ENCODE measurements at places on chromosomes 3 and 15.

DNA sequence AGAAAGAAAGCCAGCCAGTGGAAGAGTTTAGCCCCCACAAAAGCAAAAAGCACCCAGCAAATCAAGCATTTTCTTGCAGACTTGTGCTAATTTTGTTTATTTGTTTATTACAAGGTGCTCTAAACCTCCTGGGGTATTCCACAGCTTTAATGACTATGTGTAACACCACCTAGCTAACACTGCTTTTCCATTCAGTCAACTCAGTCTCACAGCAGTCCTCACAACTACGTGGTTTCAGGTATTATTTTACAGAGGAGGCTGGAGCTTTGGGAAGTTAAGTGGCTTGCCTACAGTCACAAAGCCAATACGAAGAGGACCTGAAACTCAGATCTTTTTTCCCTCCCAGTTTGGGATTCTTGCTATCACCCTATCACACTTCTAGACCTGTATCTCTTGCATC is 14.8 kb downstream of the SOX14 start:
- DNase-seq: no peak

DNA sequence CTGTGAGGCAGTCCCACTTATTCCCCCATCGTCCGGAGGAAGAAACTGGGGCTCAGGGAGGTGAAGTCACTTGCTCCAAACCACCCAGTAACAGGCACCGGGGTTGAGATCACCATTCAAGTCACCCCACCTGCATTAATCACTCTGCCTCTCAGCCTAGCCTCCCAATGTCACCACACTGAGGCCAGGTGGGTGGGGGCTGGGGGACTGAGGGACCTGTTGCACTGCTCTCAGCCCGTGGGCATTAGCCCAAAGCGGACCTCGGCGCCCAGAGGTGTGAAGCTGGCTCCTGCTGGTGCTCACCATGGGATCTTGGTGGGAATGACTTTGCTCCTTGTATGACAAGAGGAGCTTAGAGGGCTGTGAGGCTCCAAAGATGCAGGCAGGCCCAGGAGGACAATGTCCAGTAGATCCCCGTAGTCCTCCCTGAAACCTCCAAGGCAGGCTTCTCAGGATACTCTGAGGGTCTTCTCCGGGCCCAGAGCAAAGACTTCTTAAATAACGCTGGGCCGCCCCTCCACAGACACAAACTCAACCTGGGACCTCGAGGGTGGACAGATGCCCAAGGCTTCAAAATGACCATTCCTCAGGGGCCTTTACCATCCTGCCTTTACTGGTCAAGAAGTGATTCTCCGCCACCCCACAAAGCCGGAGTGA is 1.7 kb downstream of the NT5DC2 start:
- DNase-seq: no peak

DNA sequence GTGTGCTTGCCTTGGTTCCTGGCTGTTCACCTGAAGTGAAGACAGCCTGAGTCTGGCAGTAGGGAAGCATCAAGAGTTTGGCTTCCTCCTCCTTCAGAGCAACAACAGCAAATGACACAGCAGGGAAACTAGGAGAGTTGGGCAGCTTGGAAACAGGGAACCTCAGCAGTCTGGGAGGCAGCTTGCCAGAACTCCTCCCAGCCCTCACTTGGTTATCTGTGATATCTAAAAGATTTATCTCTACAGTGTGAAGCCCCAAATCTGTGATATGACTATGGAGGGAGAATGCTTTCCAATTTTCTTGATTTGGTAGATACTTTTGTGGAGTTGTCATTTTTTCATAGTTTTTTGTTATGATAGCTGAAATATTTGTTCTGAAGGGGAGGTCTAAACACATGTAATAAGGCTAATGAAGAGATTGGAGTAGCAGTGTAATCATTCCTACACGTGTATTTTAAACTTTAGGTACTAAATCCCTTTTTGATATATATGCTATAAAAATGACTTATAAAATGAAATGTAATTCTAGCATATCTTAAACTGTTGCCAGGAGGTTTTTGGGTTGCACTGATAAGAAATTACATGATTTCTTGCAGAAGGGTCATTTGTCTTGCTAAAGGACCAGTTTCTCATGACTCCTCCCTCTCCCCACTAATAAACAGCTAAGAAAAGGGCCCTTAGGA is 20.8 kb downstream of the UBE2E1 start:
- DNase-seq: no peak

GRCh38 chr15:75591655-75592364 is 12.7 kb upstream of the PTPN9 start:
- DNase-seq: no peak

DNA sequence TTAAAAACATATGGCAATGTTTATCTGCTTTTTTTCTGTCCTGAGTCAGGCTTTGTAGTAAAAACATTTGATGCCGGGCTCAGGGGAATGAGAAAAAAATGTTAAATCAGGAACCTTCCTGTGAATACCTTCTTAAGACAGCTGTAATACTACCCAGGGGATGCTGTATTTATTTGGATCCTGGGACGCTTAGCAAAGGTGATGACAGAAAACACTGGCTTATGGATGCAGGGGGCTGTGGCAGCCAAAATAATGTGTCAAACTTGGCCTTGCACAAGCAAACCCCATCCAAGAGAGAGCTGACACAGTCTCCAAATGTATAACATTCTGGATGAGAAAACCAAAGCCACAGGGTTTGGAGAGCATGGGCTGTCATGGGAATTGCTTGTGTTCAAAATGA is 438.2 kb upstream of the PROK2 start:
- DNase-seq: no peak

GRCh38 chr3:159964166-159964973 is 24.3 kb upstream of the IL12A start:
- DNase-seq: no peak

GRCh38 chr3:54777141-54777540 is 150.7 kb downstream of the LRTM1 start:
- no peak for DNase-seq

DNA sequence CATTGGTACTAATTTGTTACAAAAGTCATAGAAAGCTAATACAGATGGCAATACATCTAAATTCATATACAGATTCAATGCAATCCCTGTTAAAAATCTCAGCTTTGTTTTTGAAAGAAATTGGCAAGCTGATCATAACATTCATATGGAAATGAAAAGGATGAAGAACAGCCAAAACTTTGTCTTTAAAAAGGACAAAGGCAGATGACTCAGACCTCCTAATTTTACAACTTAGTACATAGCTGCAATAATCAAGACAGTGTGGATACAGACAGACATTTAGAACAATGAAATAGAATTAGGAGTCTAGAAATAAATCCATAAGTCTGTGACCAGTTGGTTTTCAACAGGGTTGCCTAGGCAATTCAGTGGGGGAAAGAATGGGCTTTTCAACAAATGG is 63.3 kb downstream of the AQP9 start:
- no peak for DNase-seq

DNA sequence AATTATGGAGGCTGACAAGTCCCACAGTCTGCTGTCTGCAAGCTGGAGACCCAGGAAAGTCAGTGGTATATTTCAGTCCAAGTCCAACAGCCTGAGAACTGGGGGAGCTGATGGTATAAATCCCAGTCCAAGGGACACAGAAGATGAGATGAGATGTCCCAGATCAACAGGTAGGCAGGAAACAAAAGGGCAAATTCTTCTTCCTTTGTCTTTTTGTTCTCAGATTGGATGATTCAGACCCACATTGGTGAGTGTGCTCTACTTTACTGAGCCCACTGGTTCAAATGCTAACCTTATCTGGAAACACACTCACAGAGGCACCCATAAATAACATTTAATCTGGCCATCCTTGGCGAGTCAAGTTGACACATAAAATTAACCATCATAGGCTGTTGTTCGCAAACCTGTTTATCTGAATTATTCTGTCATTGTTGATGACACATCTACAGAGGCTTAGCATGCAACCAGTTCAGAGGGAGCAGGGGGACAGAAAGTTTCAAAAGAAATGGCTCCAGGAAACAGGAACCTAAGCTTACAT is 62.7 kb upstream of the ITGA11 start:
- no peak for DNase-seq

- DNase-seq: no peak
These were observed 20.6 kb downstream of the EEFSEC start for GRCh38 chr3:128173849-128174248.

- no peak for DNase-seq
These were observed 161.8 kb upstream of the BFSP2 start for GRCh38 chr3:133238015-133238414.

GRCh38 chr3:732326-732928 is 360.4 kb upstream of the CNTN6 start:
- DNase-seq: no peak

GRCh38 chr3:143063018-143063417 is 56.6 kb upstream of the CHST2 start:
- DNase-seq: no peak

- DNase-seq: no peak
These were observed 75.5 kb downstream of the DCLK3 start for GRCh38 chr3:36688815-36689214.

GRCh38 chr3:175737646-175738572 is 878.8 kb downstream of the NAALADL2 start:
- no peak for DNase-seq

- no peak for DNase-seq
These were observed 262.2 kb downstream of the CHL1 start for GRCh38 chr3:458653-459310.

- DNase-seq: no peak
These were observed 25.3 kb upstream of the ARHGEF26 start for GRCh38 chr3:154095832-154096421.

DNA sequence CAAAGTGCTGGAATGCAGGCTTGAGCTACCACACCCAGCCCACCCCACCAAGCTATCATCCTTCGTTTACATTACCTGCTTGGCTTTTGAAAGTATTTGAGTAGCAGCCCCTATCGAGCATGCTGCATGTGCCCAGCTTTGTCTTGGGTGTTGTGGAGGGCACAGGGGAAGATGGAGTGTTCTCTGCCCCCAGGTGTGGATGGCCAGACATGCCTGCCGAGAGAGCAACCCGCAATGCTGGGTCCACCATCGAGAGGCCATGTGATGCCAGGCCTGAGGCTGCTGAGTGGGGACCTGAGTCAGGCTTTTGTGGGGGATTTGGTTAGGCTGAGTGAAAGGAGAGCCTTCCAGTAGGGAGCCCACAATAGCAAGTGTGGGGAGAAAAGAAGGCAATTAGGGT is 25.9 kb downstream of the FOXL2NB start:
- no peak for DNase-seq

- peak; percentile 5 for DNase-seq
These were observed 351.2 kb downstream of the RAP2B start for GRCh38 chr3:153513236-153513635.

DNA sequence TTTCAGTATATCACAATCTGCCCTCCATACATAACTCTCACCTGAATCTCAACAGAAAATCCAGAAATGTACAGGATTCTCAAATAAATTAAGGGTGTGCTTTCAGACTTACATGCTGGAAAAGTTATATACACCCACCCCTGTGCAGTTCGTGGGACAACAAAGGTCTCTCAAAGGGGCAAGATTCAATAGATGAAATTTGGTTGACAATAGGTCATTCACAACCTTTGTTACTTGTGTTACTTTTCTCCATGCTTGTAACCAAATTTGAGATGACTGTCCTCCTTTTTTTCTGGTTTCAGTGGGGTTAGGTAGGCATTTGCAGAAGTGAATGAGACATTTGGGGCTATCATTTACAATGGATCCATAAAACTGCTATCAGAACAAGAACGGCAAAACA is 72.7 kb downstream of the SETMAR start:
- no peak for DNase-seq

DNA sequence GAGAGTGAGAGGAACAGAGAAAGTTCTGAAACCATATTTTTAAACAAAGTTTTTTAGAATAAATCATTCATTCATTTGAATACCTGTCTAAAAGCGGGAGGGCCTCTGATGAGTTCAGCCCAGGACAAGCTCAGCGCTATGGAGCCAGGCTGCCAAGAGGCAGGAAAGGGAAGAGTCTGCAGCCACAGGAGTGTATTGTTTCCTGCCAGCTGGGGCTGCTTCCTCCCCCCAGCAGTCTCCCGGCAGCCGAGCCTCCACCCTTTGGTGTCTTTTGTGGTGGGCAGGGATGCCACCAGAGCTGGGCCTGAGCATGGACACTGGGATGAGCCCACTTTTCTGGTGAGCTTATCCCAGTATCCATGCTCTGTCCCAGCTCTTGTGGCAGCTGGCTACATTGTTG is 199.5 kb upstream of the TPRG1 start:
- no peak for DNase-seq

DNA sequence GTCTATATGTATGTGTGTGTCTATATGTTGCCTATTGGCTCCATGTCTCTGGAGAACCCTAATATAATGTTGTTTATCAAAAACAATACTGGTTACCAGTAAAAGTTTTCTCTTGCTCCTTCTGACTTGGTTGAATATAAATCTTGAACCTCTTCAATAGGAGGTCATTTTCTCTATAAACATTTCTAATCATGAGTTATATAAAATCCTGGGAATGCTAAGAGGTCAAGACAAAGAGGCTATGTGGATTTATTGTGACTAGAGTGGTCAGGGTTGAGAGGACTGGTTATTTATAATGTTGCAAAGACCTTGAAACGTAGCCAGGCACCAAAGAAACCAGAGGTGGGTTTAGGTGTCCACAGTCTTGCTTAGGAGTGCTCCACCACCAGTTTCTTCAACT is 1.2 kb upstream of the MINDY4B start:
- DNase-seq: no peak

DNA sequence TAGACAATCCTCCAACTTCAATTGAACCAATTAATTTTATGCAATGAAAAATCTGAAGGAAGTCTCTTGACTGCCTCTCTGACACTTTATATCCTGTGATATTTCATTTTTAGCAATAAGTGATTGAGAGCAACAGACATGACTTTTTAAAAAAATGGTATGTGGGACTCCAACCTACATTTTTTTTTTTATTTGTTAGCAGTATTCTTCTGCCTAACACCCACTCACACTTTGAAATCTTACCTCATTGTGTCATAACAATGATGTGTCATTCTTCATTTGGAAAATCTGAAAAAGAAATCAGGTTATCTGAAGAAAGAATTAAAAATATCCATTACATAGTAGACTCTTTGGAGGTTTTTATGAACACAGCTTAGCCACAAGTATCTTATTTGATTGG is 541.3 kb upstream of the KCNMB2 start:
- no peak for DNase-seq

GRCh38 chr15:57921371-57921770 is 144.1 kb downstream of the ALDH1A2 start:
- no peak for DNase-seq

- DNase-seq: peak; percentile 6
These were observed 49.4 kb upstream of the SYNPR start for GRCh38 chr3:63228677-63229076.

DNA sequence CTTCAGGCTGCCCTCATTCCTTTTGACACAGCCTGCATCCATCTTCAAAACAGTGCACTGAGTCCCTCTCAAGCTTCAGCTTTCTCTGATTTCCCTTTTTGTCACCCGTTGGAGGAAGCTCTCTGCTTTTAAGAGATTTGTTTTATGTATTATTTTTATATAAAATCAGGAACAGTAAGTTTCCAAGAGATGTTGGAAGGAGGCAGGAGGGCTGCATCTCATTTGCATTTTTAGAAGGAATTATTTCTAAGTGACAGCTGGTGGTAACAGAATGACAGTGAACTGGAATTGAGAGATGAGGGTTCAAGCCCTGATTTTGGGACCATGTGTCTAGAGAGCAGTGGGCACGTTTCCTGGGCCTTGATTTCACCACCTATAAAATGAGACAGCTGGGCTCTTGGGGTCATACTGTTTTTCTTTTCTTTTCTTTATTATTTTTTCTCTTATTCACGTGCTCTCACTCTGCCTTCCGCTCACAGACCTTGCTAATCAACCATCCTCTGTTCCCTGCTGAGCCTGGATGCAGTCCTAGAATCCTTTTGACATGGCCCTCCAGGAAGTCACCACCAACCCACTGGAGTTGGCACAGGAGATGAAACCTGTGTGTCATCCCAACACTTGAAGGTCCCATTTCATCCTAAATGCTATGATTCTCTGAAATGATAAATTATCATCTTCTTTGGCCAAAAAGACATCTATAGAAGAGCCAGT is 148.6 kb downstream of the CACNA2D3 start:
- DNase-seq: no peak

Data from activated CD8-positive, alpha-beta T cell treated with anti-CD3 and anti-CD28 coated beads for 36 hours (primary cell).